MM.1S (cell line): ENCODE measurements at places on chromosomes 16 and 17.

GRCh38 chr16:14389359-14389758 is 240.7 kb downstream of the PARN start:
- no peak for DNase-seq

DNA sequence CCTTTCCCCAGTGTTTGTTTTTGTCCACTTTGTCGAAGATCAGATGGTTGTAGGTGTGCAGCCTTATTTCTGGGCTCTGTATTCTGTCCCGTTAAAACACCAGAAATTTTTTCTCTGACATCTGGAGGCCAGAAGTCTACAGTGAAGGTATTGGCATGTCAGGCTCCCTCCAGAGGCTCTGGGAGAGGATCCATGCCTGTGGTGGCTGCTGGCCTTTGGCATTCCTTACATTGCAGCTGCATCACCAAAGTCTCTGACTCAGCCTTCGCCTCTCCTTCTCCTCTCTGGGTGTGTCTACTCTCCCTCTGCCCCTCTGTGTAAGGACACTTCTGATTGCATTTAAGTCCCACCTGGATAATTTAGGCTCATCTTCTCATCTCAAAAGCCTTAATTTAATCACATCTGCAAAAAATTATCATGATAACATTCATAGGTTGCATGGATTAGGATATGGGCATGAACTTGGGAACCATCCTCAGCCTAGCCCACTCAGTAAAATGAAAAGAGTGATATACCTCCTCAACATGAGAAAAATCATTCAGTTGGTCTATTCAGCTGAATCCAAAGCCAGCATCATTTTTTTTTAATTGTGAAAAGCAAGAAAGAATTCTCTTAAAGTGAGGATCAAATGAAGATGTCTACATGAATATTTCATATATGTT is 78.0 kb downstream of the MAP2K6 start:
- DNase-seq, result no peak

- DNase-seq, result no peak
Observed at GRCh38 chr16:6548507-6548906, 784.1 kb upstream of the RBFOX1 start.

- DNase-seq, result no peak
Observed at GRCh38 chr16:49904348-49905062, 48.6 kb upstream of the ZNF423 start.

DNA sequence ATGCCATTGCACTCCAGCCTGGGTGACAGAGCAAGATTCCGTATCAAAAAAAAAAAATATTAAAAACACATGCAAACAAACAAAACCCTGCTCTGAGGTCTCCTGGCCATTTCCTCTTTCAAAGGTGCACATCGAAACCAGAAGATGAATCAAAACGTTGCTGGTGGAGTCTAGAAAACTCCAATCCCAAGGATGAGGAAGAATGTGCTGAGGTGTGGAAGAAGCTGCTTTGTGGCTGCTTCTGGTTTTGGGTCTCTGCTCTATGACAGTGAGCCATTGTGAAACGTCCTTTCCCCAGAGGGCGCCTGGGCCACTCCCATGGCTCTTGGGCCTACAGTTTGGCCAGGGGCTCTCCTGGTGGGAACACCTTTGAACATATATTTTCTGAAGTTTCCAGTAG is 112.6 kb downstream of the IRF8 start:
- no peak for DNase-seq

DNA sequence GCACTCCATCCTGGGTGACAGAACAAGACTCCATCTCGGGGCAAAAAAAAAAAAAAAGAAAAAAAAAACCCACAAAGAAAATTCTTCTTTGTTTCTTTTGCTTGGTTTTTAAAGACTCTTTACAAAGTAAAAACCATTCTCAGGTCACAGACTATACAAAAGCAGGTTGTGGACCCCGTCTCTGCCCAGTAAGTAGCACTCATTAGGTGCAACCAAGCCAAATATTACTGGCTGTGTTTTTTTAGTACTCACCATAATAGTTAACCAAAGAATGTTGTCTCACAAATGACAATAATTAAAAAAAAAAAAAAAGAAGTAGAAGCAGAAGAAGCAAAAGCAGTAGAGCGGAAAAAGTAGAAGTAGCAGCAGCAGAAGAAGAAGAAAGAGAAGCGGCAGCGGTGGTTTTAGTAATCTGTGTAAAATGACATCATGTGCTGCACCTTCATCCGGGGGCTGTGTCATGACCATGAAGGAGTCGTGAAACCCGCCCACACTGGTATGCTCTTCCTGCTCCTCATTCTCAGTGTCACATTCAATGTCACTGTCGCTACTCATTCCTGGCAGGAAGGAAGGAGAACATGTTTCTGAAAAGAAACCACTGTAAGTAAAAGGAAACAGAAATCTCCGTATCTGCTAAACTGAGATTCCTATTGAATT is 105.4 kb downstream of the TRIM37 start:
- DNase-seq, result no peak

DNA sequence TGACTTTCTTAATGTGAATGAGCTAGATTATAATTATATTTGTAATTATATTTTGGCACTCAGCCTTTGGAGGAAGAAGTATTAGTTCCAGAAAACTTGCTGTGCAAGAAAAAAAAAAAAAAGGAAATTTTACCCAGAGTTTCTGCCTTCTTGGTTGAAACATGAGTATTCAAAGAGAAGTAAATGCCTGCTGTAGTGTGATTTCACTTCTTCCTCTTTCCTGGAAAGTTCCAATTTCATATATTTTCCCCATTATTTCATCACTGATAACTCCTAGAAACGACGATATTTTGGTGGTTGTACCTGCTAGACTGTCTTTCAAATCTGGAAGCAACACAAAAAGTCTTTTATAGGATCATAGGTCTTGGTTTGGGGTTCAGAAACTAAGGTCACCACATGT is 20.4 kb upstream of the MPHOSPH6 start:
- DNase-seq, result no peak

GRCh38 chr17:32555611-32556310 is 69.0 kb downstream of the CDK5R1 start:
- no peak for DNase-seq

- DNase-seq, result no peak
Observed at GRCh38 chr16:1053121-1053521, 19.4 kb upstream of the SSTR5 start.
